ENCODE measurements at places on chromosomes 3 and 15.

- no peak for DNase-seq
These were observed 4.2 kb upstream of the NUP210 start for GRCh38 chr3:13424141-13424844.

DNA sequence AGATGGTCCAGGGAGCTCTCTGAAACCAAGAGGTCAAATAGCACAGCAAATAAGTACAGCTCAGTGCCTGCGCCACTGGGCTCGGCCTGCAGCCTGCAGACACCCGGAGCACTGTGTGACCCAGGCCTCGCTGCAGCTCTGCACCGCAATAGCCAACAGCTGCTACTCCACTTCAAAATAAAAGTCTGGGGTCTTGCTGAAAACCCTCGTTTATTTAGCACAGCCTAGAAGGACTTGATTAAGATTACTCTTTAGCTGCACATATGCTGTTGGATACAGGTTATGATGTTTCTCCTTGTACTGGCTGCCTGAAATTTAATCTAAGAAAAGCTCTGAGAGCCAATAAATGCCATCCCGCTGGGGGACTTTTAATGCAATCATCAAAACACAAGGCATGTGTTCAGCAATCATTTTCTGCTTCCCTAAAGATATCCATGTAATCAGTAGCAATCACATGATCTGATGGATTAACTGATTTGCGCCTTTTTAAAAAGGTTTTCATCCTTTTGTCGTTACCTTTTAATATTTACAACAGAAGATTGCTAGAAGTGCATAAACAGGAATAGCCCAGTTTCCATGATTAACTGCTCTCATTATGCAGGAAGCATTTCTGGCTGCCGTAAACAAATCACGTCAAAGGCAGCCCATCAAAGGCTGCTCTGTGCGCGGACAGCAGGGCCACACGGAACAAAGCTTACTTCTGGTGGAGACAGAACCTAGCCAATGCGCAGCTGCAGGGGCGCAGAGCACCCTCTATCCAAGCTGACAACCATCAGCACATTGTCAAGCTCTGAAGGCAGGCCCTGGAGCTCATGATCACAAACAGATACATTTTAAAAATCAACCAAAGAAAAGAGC lies 58.8 kb downstream of the CLASP2 start:
- DNase-seq = no peak

GRCh38 chr15:90336705-90337141 lies 15.4 kb upstream of the ZNF774 start:
- no peak for DNase-seq

DNA sequence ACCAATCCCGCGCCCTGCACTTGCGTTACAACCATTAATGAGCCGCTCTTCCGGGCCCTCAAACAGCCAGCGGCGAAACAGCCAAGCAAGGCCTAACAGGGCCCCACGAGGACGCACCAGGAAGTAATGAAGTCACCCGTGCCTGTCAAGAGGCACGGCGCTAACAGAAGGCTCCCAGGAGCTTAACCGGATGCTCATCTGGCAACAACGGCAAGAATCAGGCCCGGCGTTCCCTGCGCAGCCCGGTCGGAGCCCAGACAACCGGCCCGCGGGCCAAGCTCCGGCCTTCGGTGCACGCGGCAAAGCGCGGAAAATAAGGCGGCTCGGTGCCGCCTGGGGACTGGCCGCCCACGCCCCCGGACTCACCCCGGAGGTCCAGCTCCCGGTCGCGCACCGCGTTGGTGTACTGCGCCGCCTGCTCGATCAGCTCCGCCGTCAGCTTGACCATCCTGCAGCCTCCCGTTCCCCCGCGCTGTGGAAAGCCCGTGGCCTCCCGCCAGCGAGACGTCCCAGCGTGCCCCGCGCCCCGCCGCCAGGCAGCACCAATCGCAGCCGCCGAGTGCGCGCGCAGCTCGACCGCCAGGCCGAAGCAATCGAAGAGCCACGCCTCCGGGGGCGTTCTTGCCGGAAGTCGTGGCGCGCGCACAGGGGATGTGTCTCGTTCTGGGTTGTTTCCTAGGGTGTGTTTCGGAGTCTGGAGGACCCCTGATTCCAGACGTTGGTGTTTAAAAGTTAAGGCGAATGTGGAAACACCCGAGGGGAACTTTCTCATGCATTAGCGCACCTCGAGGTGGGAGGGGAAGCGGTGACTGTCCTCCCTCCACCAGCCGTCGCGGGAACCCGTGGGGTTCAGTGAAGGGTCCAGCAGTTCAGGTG lies at the start of gene SNRPA1:
Gene SNRPA1 (minus strand): TSS at position 518 of the 876 bp plus-strand sequence. CDS start 70 bp downstream, at position 448.
- peak; percentile 55 for DNase-seq

DNA sequence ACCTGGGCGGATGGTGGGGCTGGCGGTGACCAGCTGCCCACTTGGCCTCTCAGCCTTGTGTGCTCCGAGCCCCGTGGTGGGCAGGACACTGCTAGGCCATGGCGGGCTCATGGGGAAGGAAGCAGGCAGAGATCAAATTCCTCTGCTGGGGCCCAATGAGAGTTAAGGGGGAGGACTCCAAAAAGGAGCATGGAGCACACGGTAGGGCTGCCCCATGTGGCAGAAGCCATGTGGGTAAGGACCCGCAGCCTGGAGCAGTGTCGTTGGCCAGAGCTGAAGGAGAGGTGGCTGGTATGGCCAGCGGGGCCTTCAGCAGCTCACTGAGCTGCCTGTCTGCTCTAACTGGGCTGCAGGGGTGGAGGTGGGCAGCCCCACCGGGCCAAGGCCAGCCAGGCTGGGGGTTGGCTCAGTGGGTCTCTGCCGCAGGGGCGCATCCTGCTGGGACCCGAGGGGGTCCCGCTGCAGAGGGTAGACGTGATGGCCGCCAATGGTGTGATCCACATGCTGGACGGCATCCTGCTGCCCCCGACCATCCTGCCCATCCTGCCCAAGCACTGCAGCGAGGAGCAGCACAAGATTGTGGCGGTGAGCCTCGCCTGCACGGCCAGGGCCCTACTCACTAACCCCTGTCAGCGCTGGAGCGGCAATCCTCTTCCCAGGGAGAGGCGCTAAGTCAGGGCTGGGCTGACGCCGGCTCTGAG lies 11.3 kb downstream of the STAB1 start:
- no peak for DNase-seq

DNA sequence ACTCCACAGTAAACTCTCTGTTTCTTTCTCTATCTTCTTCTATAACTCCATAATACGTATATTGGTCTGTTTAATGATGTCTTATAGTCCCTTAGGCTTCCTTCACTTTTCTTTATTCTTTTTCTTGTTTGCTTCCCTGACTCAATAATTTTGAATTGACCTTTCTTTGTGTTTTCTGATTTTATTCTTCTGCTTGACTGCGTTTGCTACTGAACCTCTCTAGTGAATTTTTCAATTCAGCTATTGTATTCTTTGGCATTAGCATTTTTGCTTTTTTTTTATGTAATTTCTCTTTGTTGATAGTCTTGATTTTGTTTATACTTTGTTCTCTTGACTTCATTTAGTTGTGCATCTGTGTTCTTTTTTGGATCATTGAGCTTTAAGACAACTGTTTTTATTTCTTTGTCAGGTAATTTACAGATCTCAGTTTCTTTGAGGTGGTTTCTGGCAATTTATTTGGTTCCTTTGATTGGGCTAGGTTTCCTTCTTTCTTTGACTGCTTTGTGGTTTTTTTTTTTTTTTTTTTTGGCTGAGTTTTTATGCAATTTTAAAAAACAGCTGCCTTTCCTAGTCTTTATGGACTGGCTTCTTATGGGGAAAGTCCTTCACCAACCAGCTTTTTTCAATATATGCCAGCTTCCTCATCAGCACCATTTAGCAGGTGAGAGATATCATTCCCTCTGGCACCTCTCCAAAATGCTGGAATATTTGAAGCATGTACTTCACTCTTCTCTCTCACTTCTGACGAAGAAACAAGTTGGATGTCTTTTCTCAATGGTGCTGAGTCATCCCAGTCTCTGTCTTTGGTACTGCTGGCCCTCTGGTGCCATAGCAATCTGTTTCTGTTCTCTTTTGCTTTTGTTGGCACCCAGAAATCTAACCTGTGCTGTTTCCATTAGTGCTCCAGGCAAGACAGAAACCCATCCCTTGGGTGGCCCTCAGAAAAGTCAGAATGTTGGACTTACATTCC lies 17.6 kb downstream of the RSRC1 start:
- no peak for DNase-seq

GRCh38 chr15:44394062-44394461 lies 33.4 kb upstream of the CTDSPL2 start:
- DNase-seq = no peak

DNA sequence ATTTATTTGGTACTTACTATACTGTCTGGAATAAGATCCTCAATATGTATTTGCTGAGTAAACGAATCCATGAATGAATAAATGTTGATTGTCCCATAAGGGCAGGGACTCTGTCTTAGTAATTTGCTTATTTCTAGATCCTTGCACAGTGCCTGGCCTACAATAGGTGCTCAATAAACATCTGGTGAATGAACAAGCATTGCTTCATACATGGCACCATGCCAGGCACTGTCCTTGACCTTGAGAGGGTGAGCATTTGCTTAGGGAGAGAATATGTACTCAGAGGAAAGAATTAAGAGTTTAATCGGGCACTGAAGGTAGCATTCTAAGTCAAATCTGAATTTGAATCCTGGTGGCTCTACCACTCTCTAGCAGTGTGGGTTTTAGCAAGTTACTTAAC lies 282.1 kb downstream of the THSD4 start:
- DNase-seq = no peak
